HCT116 (cell line): ENCODE measurements at places on chromosomes 6 and 20. TPM values are rescaled to one million over a fixed set of nuclear protein-coding genes. Genes with fewer than 3 reads are reported as not detected.

CBLN4 gene
- total RNA-seq: not detected

NRN1 gene
- total RNA-seq: not detected

PHACTR3 gene
- total RNA-seq: not detected

DNA sequence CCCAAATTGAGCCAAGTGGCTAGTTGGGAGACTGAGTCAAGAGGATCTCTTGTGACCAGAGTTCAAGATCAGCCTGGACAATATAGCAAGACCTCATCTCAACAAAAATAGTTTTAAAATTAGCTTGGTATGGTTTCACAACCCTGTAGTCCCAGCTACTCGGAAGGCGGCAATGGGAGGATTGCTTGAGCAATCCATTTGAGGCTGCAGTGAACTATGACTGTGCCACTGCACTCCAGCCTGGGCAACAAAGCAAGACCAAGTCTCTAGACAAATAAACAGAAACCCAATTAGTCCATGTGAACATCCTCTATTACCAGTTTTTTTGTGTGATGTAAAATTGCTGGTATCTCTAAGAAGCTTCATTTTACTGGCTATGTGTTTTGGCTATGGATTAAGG is 106.2 kb downstream of the TULP4 start:
- DNase-seq: no peak

DNA sequence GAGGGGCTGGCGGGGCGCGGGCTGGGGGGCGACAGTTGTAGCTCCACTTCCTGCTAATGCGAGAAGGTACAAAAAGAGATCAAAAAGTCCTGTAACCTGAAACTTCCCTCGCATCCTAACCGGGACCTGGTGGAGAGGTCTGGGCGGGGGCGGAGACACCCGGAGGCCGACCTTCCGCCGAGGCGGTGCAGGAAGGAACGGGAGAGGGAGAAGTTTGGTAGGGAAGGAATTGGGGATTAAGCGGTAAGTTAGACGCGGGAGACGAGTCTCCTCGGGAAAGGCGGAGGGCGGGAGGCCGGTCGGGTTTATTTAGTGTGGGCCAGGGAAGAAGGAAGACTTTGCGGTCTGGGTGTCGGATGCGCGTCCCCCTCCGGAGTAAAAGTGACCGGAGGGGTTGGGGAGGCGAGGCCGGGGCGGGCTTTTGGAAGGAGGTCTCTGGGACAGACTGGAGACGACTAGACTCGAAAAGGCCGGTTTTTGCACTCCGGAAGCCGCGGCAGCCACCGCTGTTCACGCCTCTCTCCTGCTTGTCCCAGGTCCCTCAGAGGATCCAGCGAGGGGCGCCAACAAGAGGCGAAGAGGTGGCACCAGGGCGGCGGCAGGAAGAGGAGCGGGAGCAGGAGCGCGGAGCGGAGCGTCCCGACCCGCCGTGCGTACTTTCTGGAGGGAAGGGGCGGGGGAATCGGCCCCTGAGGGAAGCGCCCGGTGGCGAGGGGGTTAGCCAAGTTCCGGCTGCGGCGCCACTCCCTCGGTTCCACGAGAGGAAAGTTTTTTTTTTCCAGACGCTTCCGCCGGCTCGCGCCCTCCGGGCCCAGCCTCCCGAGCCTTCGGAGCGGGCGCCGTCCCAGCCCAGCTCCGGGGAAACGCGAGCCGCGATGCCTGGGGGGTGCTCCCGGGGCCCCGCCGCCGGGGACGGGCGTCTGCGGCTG is 734 bp downstream of the TPBG start:
- DNase-seq: peak; percentile 54

DNA sequence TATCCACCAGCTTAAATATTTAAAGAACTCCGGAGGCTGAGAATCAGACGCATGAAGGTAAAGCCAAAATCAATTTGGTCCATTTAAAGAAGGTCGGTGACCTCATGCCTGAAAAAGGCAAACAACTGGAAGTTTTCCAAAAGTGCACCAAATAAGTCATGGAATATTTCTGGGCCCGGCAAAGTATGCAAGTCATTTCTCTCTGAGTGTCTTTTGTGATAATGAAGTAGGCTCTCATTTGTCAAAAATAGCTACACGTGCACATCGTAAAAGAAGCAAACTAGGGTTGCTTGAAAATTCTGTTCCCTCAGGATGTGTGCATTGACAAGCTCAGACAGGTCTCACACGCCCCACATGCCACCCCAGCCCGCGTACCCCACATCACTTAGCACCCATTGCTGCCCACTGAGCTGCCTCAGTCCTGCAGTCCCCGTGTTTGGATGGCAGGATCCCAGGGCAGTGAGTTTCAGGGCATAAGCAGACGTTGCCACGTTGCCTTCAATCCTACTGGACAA is 20.5 kb upstream of the PYGB start:
- no peak for DNase-seq
